ENCODE measurements at places on chromosomes 2 and 18.

DNA sequence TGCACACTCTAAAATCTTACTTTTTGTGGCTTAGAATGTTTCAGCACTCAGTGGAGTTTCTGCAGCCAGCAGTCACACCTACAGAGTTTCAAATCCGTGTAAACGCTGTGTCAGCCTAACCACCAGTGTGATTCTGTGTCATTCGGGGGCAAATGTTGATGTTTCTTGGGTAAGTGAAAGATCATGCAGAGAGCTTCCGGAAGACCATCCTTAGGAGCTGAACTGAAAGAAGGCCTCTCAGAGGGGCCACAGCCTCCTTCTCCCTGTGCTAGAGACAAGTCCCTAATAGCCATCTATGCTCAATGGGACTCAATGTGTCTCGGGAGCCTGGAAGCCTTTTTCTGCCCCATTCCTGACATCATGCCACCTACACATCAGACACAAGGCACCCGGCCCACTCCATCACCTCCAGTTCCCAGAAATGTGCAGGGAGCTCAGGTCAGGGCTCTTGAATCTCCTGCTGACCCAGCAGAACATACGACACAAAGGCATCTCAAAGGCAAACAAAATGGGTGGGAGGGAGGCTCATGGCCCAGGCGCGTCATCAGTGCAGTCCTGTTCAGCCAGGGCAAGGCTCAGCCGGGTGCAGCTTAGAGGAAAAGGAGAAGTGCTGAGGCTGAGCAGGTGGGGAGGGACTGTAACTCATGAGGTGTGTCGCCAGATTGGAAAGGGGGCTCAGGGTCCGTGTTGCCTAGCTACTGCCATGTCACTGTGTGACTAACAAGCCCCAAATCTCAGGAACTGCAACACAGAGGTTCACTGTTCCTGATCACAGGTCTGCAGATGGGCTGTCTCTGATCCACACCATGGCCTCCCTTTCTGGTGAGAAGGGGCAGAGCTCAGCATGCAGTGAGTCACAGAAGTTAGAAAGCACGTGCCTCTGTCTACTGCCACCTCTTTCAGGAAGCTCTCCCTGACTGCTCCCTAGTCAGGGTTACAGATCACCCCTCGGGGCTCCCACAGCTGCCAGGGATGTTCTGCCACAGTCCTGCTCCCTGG, 82.0 kb downstream of the SMAD7 start:
- peak; percentile 5 for DNase-seq

DNA sequence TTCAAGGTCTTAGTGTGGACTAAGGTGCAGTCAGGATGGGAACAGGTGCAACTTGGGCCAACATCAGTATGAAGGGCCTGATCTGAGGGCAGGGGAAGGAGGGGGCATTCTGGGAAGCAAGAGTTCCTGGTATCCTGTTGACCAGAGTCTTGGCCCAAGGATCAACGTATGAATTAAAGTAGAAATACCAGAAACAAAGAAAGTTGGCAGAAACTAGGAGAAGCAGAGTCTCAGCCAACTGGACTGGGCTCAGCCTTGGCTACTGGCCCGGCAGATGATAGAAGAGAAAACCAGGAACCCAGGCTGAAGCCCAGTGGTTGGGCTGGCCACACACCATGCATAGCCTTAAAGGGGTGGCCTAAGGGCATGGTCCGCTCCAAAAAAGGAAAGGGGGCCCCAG, 2.3 kb downstream of the CETN1 start:
- DNase-seq: no peak

DNA sequence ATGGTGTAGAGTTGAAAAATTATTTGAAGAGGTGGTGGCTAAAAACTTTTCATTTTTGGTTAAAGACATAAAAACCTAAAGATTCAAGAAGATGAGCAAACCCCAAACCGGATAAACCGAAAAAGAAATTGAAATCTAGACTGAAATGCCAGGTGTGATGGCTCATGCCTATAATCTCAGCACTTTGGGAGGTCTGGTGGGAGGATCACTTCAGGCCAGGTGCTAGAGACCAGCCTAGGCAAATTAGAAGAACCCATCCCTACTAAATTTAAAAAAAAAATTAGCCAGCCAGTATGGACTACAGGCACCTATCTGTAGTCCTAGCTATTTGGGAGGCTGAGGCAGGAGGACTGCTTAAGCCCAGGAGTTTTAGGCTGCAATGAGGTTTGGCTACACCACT, 126.9 kb downstream of the BAZ2B start:
- no peak for DNase-seq

DNA sequence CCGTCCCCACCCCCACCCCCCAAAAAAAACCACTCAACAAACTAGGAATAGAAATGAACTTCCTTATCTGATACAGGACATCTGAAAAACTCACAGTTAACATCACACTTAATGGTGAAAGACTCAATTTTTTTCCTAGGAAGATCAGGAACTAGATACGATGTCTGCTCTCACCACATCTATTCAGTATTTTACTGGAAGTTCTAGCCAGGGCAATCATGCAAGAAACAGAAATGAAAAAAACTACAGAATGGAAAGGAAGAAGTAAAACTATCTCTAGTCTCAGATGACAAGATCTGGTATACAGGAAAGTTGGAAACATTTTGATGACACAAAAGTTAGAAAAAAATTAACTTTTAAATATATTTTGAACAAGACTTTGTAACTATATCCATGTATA, 114.4 kb upstream of the FZD5 start:
- DNase-seq: no peak

DNA sequence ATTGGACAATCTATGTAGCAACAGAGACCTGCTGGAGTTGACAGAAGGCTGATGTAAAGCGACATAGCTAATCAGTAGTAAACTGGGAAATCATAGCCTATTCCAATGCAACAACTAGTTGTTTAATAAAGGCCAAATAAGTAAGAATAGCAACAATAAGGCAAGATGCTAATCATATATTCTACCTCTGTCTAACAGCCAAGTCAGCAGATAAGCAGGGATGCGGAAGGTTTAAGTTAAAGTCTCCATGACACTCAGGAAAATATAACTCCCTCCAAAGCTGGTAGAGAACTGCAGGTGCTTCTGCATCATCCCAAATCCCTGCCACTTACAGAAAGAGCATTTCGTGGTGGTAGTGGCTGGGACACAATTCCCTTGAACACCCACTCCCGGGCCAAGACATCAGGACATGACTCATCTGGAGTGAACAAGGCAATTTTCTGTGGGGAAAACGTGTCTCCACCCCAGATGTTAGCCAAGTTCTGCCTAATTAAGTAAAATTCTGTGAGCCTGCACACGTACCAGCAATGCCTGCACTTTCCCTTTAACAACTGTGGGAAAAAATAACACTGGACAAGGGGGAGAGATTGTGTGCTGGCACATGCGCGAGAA, 413.6 kb upstream of the ID2 start:
- no peak for DNase-seq

GRCh38 chr2:162175714-162176113, 23.7 kb upstream of the GCG start:
- no peak for DNase-seq

GRCh38 chr18:48808476-48808875, 142.3 kb downstream of the SMAD7 start:
- DNase-seq: no peak

DNA sequence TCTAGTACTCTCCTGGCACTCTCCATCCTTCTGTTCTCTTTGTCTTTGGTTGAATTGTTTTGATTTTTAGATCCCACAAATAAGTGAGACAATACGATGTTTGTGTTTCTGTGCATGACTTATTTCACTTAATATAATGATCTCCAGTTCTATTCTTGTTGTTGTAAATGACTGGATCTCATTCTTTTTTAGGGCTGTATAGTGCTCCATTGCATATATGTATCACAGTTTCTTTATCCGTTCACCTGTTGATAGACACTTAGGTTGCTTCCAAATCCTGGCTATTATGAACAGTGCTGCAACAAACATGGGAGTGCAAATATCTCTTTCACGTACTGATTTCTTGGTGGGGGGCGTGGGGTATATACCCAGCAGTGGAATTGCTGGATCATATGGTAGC, 245.0 kb downstream of the ADCYAP1 start:
- DNase-seq: no peak

- no peak for DNase-seq
These were observed 59.9 kb upstream of the STPG4 start for GRCh38 chr2:47214990-47215389.
